ENCODE measurements at places on chromosomes 7 and 10.

GRCh38 chr10:89653410-89653869 lies 8.4 kb upstream of the PANK1 start:
- DNase-seq = no peak

GRCh38 chr7:38052786-38053185 lies 125.3 kb upstream of the STARD3NL start:
- no peak for DNase-seq

GRCh38 chr10:31896968-31897384 lies 31.7 kb downstream of the ARHGAP12 start:
- no peak for DNase-seq

GRCh38 chr7:102004848-102005247 lies 187.4 kb downstream of the CUX1 start:
- DNase-seq = no peak

Measured in NCI-H2081 treated with DMSO at 0.1 percent for 48 hours (cell line).